Esophagus muscularis mucosa (tissue), 4 donors: ENCODE measurements at places on chromosomes 5 and 9. TPM values are rescaled to one million over a fixed set of nuclear protein-coding genes. Genes with fewer than 3 reads are reported as not detected.

The FIBCD1 gene
- not detected for total RNA-seq

The ANKRD31 gene
- total RNA-seq, result 0.06 TPM

The HSPB3 gene
- total RNA-seq, result 115 TPM

DNA sequence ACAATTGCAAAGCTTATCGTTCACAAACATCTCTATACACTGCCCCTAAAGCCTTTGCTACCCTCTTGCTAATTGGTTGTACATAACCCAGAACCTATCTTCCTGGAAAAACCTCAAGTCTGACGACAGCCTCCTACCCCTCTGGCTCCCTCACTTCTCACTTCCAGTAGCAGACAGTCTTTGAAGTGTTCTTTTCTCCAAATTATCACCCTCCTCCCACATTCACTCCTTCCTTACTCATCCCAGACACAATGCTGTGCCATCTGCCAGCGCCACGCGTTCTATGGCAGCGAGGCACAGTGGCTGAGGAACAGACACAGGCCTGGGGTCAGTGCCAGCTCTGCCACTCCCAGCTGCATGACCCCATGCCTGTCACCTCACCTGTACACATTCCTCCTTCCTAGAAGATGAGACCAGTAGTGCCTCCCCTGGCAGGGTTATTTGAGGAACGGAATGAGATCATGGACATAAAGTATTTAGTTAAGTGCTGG is 27.7 kb downstream of the CLTA start:
- no peaks in the 10 kb centered on the region for H3K27me3 ChIP-seq
- DNase-seq, result no peak
- no peak overlapping the region for H3K4me3 ChIP-seq
- H3K27ac ChIP-seq, result no peak overlapping the region

GRCh38 chr5:157494178-157494832 is 34.3 kb downstream of the NIPAL4 start:
- DNase-seq, result no peak
- H3K27ac ChIP-seq, result no peak overlapping the region
- no peaks in the 10 kb centered on the region for H3K27me3 ChIP-seq
- H3K4me1 ChIP-seq, result no peaks in the 10 kb centered on the region
- H3K36me3 ChIP-seq, result peaks cover 90% of the 10 kb centered on the region

DNA sequence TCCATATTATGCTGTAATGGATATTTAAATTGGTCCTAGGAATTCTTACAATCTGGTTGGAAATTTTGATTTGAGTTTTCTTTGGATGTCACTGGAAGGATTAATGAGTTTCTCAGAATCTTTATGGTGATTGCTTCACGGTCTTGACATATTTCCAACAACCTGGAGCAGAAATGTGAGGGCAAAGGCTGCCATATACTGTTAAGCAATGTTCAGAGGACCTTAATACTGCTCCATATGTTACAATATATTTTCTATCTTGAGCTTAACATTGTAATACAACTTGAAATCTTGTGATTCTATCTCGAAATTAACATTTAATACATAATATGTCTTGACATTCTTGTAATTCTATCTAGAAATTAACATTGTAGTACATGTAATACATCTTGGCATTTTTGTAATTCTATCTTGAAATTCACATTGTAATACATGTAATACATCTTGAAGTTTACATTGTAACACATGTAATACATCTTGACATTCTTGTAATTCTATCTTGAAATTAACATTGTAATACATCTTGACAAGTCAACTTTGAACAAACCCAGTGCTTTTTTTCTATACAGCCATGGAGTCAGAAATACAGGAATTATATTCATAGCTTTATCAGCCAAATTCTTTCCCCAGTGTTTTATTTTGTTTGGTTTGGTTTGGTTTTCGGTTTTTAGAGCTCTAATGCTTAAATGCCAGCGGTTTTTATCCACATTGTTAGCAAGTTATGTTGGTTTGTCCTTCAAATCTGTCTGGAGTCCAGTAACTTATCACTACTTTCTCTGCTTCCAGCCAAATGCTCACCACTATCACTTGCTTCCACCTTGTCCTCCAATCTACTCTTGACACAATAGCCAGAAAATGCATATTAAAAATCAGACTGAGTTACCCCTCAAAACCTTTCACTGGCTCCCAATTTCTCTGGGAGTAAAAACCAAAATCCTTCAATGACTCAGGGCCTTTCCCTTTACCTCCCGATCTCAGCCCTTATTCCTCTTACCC is 3.0 kb upstream of the TUT7 start:
- DNase-seq, result no peak
- H3K27ac ChIP-seq, result no peak overlapping the region
- H3K4me1 ChIP-seq, result peaks cover 23% of the 10 kb centered on the region
- H3K36me3 ChIP-seq, result no peaks in the 10 kb centered on the region

GRCh38 chr9:95640336-95640735 is 123.6 kb upstream of the PTCH1 start:
- DNase-seq, result no peak
- no peaks in the 10 kb centered on the region for H3K36me3 ChIP-seq
- H3K27ac ChIP-seq, result no peak overlapping the region
- H3K27me3 ChIP-seq, result no peaks in the 10 kb centered on the region
- no peak overlapping the region for H3K4me3 ChIP-seq
- peaks cover 6% of the 10 kb centered on the region for H3K4me1 ChIP-seq

GRCh38 chr9:21754741-21755140 is 47.7 kb upstream of the MTAP start:
- DNase-seq, result no peak
- no peaks in the 10 kb centered on the region for H3K4me1 ChIP-seq
- no peak overlapping the region for H3K4me3 ChIP-seq
- H3K36me3 ChIP-seq, result no peaks in the 10 kb centered on the region

- no peak overlapping the region for H3K4me3 ChIP-seq
- peak; percentile 89 for DNase-seq
- no peaks in the 10 kb centered on the region for H3K36me3 ChIP-seq
- H3K27ac ChIP-seq, result no peak overlapping the region
Observed at GRCh38 chr9:91040371-91041215, 239.0 kb downstream of the SYK start.
